ENCODE measurements at places on chromosomes 1 and 21.
A peak's percentile ranks its signal among the peaks of the same experiment; 100 is the strongest.

DNA sequence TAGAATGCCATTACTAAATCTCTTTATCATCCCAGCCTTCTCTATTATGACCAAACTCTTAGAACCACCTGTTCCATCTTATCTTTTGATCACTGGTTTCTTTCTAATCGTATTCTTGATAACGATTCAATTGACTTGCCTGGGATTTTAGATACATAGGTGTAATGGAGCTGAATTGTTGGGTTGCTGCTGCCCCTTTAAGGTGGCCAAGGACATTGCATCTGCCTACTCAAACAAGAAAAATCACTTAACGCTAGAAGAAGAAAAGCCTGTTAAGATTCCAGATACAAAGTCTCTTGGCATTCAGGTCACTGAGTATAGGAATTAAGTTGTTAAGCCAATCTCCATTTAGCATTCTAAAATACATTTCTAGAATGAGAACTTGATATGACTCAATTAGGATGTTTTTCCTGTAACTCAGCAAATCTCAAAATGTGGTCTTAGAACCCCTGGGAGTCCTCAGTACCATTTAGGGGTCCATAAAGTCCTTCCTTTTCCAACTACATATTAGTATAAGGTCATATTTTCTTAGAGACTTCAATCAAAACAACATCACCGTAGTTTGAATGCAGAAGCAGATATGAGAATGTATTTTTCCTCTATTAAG lies 12.4 kb downstream of the NEXN start:
- DNase-seq, result peak; percentile 32
- H3K27ac ChIP-seq, result no peak overlapping the region
- peaks cover 48% of the 10 kb centered on the region for H3K4me1 ChIP-seq
- no peak overlapping the region for H3K4me3 ChIP-seq
- H3K27me3 ChIP-seq, result peaks cover 1% of the 10 kb centered on the region

GRCh38 chr1:219090607-219091006 lies 83.1 kb upstream of the LYPLAL1 start:
- no peak overlapping the region for H3K27ac ChIP-seq
- peaks cover 74% of the 10 kb centered on the region for H3K4me1 ChIP-seq
- DNase-seq, result no peak
- H3K27me3 ChIP-seq, result no peaks in the 10 kb centered on the region
- H3K36me3 ChIP-seq, result peaks cover 19% of the 10 kb centered on the region

DNA sequence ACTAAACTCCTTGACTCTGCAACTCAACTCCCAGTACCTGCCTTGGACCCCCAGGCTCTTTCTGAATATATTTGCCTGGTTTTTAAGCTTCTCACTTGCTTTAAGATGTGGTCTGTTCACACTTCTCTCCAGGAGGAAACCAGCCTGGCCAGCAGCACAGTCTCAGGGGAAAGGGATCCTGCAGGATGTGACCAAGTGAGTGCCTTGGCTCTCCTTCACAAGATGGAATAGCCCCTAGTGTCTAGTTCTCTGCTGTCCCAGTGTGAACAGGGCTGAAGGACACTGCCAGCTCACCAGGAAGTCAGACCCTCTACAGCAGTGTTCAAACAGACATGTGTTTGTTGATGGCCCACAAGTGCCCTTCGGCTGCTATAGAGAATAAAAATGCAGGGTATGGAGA lies 32.9 kb downstream of the CD244 start:
- H3K27me3 ChIP-seq, result peaks cover 14% of the 10 kb centered on the region
- no peak overlapping the region for H3K4me3 ChIP-seq
- H3K27ac ChIP-seq, result no peak overlapping the region
- peaks cover 18% of the 10 kb centered on the region for H3K4me1 ChIP-seq
- H3K36me3 ChIP-seq, result no peaks in the 10 kb centered on the region
- no peak for DNase-seq

DNA sequence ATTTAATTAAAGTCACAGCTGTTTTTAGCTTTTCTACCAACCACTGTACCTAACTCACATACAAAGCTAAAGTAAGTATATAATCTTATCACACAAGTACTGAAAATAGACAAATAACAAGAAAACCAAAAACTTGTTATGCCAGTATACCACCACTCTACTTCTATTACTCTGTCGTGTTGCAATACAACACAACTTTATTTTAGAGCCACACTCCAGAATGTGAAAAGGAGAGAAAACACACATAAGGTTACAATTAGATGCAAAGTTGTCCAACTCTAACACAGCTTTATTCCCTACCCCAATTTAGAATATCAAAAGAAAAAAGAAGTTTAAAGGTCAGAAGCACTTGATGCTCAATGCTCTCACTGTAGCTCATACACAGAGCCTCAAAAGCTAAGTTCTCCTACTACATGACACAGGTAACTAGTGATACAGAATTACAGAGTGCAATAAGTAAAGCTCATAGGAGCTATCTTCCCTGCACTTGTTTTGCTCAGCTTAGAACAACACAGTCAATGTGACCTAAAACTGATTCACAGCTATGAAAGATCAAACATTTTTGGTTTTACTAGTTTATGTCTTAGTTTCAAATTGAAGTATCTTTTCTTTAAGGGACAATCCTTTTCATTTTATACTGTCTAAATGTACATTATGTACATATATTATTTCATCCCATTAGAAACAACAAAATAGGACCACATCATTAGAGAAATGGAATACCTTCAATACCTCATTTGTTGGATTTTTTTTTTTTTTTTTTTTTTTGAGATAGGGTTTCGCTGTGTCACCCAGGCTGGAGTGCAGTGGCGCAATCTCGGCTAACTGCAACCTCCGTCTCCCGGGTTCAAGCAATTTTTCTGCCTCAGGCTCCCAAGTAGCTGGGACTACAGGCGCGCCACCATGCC lies 29.2 kb downstream of the EYA3 start:
- H3K4me1 ChIP-seq, result peaks cover 40% of the 10 kb centered on the region
- DNase-seq, result no peak
- peak overlapping the region; percentile 56 for H3K27ac ChIP-seq
- no peaks in the 10 kb centered on the region for H3K36me3 ChIP-seq

- H3K27ac ChIP-seq, result no peak overlapping the region
- H3K36me3 ChIP-seq, result no peaks in the 10 kb centered on the region
- H3K4me3 ChIP-seq, result no peak overlapping the region
- no peaks in the 10 kb centered on the region for H3K4me1 ChIP-seq
- no peak for DNase-seq
Measured at GRCh38 chr1:23910553-23911246, 2.5 kb downstream of the CNR2 start.

- H3K27me3 ChIP-seq, result no peaks in the 10 kb centered on the region
- H3K4me1 ChIP-seq, result peaks cover 7% of the 10 kb centered on the region
- peak; percentile 10 for DNase-seq
Measured at GRCh38 chr1:208929575-208929974, 653.9 kb upstream of the CAMK1G start.

GRCh38 chr1:6098303-6099215 lies 52.9 kb downstream of the KCNAB2 start:
- peaks cover 14% of the 10 kb centered on the region for H3K27me3 ChIP-seq
- H3K36me3 ChIP-seq, result no peaks in the 10 kb centered on the region
- H3K4me1 ChIP-seq, result peaks cover 17% of the 10 kb centered on the region

GRCh38 chr1:24966724-24967346 lies 36.8 kb upstream of the RUNX3 start:
- no peaks in the 10 kb centered on the region for H3K36me3 ChIP-seq
- 0 out of 2 replicates have a peak overlapping the region, but pooled peaks have one; percentile 36 for H3K27ac ChIP-seq
- H3K4me3 ChIP-seq, result no peak overlapping the region
- peaks cover 5% of the 10 kb centered on the region for H3K27me3 ChIP-seq
- peak; percentile 72 for DNase-seq

- H3K27me3 ChIP-seq, result peaks cover 11% of the 10 kb centered on the region
- H3K4me1 ChIP-seq, result peaks cover 48% of the 10 kb centered on the region
- H3K27ac ChIP-seq, result peak overlapping the region; percentile 62
- H3K36me3 ChIP-seq, result peaks cover 15% of the 10 kb centered on the region
- no peak for DNase-seq
Measured at GRCh38 chr1:201828217-201828819, 639 bp upstream of the IPO9 start.

GRCh38 chr1:36842448-36842847 lies 191.9 kb downstream of the GRIK3 start:
- no peaks in the 10 kb centered on the region for H3K4me1 ChIP-seq
- no peak overlapping the region for H3K4me3 ChIP-seq
- no peaks in the 10 kb centered on the region for H3K36me3 ChIP-seq
- H3K27ac ChIP-seq, result no peak overlapping the region

DNA sequence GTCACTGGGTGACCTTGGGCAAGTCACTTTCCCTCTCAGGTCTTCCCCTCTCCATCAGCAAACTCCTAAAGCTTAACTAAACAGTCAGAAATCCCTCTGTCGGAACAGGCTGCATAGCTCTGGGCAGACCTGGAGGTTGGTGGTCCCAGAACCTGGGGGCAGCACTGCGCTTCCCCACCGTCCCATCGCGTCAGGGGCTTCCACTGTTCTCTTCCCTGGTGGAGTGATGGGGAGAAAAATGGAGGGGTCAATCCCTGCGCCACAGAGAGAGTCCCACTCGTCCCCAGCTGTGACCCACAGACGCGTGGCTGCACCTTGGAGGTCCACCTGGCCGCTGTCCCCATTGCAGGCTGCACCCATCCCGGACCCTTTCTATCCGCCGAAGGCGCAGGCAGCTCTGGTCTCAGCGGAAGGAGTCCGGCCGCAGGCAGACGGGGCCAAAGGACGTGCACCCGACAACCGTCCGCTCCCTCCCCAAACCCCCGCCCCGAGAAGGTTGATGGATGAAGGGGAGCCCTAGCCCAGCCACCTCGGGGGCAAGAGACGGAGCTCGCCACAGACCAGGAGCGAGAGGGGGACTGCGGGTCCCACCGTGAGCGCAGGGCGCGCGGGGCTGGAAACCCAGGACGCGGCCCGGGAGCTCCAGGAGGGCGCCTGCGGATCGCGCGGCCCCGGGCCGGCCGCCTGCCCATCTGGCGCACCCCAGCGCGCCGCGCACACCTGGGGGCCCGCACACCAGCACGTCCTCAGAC lies 588 bp upstream of the WNT3A start:
- no peaks in the 10 kb centered on the region for H3K4me1 ChIP-seq
- H3K36me3 ChIP-seq, result no peaks in the 10 kb centered on the region
- H3K27me3 ChIP-seq, result peaks cover 47% of the 10 kb centered on the region
- DNase-seq, result no peak
- no peak overlapping the region for H3K4me3 ChIP-seq

DNA sequence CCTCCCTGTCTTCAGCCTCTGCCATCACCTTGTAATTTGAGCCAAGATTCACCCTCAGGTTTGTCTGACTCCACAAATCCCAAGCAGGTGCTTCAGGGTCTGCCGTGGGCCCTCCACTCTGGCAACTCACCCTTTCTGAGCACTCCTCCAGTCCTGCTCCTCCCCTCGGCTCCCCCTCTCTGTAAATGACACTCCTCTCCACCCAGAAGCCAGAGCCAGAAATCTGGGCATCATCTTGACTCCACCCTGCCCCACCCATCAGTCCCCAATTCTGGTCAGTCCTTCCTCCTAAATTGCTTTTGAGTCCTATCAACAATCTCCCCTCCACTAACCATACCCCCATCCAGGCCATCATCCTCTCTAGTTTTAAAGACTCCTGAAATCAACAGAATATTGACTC lies 40.5 kb downstream of the RCSD1 start:
- no peak overlapping the region for H3K4me3 ChIP-seq
- H3K27ac ChIP-seq, result no peak overlapping the region
- H3K27me3 ChIP-seq, result peaks cover 29% of the 10 kb centered on the region
- no peaks in the 10 kb centered on the region for H3K36me3 ChIP-seq

DNA sequence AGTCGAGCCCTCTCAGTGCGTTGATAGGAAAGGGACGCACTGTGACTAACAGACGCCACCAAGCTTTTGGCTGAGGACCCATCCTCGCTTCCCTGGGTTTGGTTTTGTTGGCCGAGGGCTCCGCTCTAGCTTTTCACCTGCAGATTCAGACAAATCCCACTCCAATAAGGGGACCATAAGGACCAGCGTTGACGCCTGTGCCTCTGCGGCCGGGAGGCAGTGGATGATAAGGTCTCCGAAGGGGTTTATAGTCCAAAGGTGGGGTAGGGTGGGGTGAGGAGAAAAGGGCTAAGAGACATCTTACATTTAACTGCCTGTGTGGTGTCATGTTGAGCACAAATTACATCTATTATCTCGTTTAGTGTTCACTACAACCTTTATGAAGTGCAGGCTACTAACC lies 760 bp downstream of the PEX14 start:
- DNase-seq, result no peak
- no peaks in the 10 kb centered on the region for H3K36me3 ChIP-seq
- H3K27me3 ChIP-seq, result no peaks in the 10 kb centered on the region
- H3K27ac ChIP-seq, result peak overlapping the region; percentile 74
- H3K4me3 ChIP-seq, result peak overlapping the region; percentile 94

DNA sequence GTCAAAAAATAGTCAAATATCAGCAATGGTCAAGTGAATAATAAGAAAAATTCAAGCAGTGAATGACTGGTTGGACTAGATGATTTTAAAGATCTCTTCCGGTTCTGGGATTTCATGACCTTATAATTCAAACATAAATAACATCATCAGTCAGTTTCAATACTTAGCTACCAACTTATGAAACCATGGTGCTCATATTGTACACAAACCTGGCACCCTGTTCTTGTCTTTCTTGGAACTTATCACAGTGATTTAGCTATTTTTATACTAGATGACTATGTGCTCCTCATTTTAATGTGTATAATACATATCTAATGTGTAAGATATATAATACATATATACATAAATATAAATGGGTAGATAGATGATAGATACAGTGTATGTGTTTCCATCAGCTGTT lies 156.9 kb downstream of the CLEC20A start:
- H3K27me3 ChIP-seq, result no peaks in the 10 kb centered on the region
- DNase-seq, result no peak
- no peak overlapping the region for H3K27ac ChIP-seq
- peaks cover 71% of the 10 kb centered on the region for H3K4me1 ChIP-seq

DNA sequence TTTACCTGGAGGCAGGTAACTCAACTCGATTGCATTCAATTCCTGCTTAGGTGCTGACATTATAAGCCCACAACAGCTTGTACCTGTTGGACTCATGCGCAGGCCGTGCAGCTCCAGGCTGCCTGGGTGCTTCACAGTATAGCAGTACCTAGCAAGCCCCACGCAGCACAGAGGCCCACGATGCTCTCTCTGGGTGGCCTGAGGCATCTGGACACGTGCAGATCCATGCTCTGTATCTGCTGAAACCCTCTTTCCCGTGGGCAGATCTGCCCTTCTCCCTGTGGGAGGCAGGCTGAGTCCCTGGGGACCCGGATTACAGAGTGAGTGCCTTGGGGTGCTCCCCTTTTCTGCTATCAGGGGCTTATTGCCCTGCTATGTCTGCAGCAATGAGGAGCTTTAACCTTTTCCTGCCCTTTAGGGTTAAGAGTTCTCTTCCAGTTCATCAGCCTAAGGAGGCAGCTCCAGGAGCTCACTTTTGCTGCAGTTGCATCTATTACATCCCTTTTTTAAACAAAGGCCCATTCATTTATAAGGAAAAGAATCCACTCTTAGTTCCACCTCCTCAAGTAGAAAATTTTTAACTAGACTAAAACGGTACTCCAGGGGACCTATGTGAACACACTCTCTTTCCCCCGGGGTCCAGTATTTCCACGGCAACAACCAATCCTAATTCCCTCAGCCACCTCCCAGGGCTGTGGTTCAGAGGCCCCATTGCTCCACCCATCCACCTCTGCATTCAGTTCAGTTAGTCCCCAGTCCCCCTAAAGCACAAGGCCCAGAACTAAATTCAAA lies 19.3 kb downstream of the ITPKB start:
- no peak overlapping the region for H3K27ac ChIP-seq
- H3K4me3 ChIP-seq, result no peak overlapping the region
- peaks cover 17% of the 10 kb centered on the region for H3K4me1 ChIP-seq
- H3K27me3 ChIP-seq, result peaks cover 3% of the 10 kb centered on the region

- H3K4me1 ChIP-seq, result peaks cover 12% of the 10 kb centered on the region
- H3K27me3 ChIP-seq, result peaks cover 17% of the 10 kb centered on the region
- H3K36me3 ChIP-seq, result no peaks in the 10 kb centered on the region
- no peak overlapping the region for H3K27ac ChIP-seq
Measured at GRCh38 chr1:111370871-111371270, 56.7 kb downstream of the OVGP1 start.

- H3K4me3 ChIP-seq, result no peak overlapping the region
- no peaks in the 10 kb centered on the region for H3K4me1 ChIP-seq
- H3K36me3 ChIP-seq, result 0 out of 2 replicates have a peak, but pooled peaks cover 6% of the 10 kb centered on the region
- no peak for DNase-seq
- H3K27me3 ChIP-seq, result no peaks in the 10 kb centered on the region
Measured at GRCh38 chr1:191910245-191910644, 248.0 kb upstream of the RGS18 start.
